Colonic mucosa (tissue), 4 donors: ENCODE measurements at places on chromosomes 16 and 17.

DNA sequence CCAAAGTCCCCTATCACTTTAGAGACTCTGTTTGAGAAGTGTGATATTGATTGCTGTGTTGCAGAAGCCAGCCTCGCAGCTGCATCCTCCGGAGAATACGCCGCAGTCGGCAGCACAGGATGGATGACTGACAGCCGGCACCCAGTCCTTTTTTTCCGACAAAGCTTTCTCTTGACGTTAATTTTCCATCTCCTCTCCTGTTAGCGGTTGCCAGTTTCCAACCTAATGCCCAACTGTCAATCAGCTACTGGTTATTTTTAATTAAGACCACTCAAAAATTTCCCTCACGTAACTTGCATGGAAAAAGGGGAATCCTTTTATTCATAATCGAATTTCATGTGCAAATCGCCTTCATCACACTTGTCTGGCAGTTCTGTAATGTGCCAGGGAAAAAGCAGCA, 953.9 kb downstream of the CDH11 start:
- no peak for DNase-seq

- no peak for DNase-seq
Measured at GRCh38 chr16:80844395-80844794, 40.0 kb upstream of the CDYL2 start.

- peak; percentile 56 for DNase-seq
Measured at GRCh38 chr17:688100-688989, 26.3 kb downstream of the VPS53 start.

GRCh38 chr17:29686993-29687590, 64.4 kb upstream of the CORO6 start:
- DNase-seq, result no peak

GRCh38 chr17:50445730-50446325, 19.8 kb downstream of the ACSF2 start:
- no peak for DNase-seq

DNA sequence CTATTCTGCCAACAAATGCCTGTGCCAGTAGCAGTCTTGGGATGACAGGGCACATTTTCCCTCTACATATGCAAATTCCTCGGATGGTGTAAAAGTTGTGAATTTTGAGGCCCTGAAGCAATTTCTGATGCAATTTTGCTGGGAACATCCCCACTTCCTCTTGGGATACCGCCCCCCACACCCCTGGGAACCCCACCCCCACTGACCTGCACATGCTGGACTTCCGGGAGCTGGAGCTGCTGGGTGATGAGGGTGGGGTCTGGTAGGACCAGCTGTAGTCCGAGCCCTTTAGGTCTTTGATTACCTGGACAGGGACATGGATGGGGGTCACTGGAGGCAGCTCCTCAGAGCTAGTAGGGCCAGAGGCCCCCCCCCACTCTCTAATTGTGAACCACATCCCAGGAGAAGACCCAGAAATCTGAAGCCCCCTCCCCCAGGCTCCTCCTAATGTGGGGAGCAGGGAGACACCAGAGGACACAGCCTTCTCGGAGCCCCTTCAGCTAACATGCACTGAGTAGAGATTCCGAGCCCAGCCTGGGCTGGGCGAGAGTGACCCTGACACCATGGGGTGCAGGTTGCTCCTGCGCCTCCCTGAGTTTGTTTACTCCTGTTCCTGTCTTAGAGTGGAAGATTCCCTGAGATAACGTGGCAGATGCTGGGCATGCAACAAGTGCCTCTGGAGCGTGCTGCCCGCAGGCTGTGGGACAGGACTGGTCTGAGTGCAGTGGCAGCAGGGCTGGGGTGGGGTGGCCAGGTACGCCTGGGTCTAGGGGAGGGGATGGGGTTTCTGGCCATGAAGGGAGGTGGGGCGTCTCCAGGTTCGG, 9.0 kb downstream of the MTSS2 start:
- DNase-seq, result no peak
